Stimulated activated CD8-positive, alpha-beta memory T cell treated with anti-CD3 and anti-CD28 coated beads, Interleukin-15, amount 100 ng/mL, for 24 hours (primary cell): ENCODE measurements at places on chromosomes 4 and X.

DNA sequence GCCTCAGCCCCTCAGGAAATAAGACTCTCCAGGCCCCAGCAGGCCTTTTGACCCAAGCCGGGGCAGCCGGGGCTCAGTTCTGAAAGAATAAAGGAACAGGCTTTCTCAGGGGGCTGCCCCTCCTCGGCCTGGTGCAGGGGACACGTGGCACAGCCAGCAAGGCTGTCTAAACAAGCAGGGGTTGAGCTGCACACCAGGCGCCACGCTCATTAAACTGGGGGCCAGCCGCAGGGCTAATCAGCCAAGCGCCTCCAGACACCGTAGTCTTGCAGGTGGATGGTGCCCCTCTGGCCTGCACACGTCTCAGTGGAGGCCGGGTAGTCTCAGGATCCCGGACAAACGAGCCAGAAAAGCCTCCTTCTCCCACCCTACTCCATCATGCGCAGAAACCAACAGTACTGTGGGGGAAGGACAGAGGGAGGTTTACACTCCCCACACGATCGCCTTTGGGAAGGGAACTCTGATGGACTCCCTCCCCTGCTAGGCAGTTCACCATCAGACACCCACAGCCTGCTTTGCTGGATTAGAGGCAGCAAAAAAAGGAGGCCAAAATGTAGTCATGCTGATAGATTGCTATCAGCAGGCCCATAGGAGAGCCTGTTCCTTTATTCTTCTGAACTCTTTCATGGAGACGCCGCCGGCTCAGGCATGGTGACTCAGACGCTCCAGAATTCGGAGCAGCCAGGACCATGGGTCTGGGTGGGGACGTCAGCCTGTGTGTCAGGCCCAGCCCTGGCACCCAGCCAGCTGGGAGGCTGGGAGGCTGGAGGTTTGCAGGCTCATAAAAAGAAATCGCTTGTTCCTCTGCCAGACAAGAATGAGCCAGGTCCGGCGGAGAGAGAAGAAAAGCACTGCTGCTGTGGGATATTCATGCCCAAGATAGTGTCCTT is 342.4 kb downstream of the BCOR start:
- no peak for DNase-seq

- DNase-seq = no peak
These were observed 76.4 kb upstream of the PGRMC2 start for GRCh38 chr4:128363966-128364365.

DNA sequence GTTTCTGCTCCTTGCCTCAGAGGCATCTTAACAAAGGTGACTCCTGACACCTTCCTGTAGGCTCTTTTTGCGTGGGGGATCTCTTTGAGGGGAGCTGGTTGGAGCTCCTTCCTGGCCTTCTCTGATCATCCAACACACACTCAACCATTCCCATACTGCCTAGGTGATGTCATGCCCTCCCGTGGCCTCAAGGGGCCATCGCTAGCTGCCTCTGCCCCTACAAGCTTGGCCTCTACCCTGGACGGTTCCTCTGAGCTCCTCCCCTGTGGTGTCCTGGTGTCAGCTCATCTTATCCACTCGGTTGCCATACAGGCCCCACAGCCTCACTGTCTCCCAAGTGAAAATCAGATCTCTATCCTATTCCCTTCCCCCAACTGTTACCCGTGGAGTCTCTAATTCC is 13.7 kb upstream of the ZNF185 start:
- DNase-seq = no peak

DNA sequence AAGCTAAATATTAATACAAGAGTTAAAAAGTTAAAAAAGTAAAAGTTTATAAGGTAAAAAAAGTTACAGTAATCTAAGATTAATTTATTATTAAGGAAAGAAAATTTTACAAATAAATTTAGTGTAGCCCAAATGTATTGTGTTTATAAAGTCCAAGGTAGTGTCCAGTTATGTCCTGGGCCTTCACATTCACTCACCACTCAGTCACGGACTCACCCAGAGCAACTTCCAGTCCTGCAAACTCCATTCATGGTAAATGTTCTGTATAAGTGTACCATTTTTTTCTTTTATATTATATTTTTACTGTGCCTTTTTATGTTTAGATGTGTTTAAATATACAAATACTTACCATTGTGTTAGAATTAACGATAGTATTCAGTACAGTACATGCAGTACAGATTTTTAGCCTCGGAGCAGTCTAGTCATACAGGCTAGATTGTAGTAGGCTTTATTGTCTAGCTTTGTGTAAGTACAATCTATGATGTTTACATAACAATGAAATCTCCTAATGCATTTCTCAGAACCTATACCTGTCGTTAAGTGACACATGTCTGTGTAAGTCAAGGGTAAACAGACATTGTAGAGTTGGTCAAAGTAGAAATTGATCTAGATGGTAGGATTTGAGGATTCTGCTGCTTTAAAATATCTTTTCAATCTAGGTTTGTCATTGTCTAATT is 197.7 kb downstream of the GC start:
- DNase-seq = no peak

DNA sequence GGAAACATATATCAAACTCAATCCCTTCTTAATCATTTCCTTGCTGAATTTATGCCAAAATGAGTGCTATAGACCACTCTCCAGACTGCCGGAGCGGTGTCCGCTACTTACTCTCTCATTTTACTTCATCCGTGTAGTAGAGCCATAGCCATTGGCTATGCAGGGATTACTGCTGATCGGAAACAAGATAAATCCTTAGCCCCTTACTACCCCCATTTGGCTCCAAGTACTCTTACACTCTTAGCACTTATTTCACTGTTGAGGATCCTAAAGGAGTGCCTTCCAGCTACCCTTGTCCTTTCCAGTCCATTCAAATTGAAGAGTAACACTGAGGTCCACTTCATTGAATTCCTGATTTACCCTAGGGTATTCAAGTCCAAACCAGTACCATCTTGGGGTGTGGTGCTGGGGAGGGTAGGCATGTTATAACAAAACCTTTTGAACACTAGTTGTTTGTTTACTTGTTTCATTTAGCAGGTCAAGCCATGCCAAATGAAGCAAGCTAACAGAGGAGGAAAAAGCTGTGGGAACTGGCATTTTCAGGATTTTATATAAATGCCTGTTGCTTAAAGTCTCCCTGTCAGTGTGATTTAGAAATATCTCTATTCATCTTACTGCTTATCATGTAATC is 715.1 kb downstream of the FSTL5 start:
- no peak for DNase-seq

DNA sequence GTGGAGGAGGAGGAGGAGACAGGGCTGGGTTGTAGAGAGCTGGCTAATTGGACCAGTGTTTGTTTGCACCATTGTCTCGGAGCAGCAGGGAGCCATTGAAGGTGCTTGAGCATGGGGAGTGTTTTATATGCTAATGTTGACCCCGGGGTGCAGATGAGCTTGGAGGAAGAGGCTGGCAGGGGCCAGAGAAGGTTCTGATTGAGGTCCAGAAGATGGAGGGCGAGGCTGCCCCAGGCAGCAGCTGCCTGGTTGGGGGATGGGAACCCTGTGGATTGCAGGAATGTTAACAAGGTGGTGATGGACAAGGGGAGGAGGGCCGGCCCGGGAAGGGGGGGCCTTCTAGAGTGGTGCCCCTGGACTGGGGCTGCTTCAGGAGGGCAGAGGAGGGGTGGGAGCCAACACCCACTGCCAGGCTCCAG is 18.0 kb downstream of the DOK7 start:
- DNase-seq = no peak

DNA sequence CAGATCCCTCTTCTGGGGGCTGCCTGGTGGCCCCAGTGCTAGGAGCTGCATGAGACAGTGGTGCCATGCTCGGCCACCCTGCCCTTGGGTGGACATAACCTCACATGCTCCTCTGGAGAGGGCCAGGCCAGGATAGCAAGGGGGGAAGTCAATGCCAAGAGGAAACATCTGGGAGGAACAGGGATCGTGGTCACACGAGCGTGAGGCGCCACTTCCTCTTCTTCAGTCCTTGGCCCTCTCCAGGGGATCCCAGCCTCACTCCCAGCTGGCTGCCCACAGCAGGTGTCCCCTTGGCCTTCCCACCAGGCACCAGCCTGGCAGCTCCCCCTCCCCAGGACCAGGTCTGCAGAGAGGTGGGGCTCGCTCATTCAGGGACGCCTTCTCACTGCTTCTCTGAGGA is 28.6 kb downstream of the TBC1D14 start:
- no peak for DNase-seq

DNA sequence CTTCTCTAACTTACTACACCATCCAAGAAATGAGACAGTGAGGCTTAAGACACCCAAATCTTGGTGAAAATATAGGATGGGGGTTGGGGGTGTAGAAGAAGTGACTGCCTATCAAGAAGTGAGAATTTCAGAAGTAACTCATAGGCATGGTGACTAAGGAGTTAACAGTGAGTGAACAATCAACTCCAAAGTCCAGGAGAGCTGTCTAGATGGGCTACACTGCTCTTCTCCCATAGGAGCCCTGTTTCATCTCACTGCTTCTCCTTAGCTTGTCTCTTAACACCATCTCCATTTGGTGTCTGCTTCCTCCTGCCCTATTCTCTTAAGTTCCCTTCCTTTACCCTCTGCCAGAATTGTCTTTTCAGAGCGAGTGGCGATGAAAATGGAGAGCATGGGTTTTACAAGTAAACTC is 22.7 kb downstream of the FABP2 start:
- no peak for DNase-seq

- no peak for DNase-seq
These were observed 72.7 kb downstream of the AFF2 start for GRCh38 chrX:148573119-148573518.

- no peak for DNase-seq
These were observed 103.5 kb downstream of the SYNPO2 start for GRCh38 chr4:118992149-118992548.

- no peak for DNase-seq
These were observed 242.9 kb downstream of the ARHGAP24 start for GRCh38 chr4:85717847-85718246.

DNA sequence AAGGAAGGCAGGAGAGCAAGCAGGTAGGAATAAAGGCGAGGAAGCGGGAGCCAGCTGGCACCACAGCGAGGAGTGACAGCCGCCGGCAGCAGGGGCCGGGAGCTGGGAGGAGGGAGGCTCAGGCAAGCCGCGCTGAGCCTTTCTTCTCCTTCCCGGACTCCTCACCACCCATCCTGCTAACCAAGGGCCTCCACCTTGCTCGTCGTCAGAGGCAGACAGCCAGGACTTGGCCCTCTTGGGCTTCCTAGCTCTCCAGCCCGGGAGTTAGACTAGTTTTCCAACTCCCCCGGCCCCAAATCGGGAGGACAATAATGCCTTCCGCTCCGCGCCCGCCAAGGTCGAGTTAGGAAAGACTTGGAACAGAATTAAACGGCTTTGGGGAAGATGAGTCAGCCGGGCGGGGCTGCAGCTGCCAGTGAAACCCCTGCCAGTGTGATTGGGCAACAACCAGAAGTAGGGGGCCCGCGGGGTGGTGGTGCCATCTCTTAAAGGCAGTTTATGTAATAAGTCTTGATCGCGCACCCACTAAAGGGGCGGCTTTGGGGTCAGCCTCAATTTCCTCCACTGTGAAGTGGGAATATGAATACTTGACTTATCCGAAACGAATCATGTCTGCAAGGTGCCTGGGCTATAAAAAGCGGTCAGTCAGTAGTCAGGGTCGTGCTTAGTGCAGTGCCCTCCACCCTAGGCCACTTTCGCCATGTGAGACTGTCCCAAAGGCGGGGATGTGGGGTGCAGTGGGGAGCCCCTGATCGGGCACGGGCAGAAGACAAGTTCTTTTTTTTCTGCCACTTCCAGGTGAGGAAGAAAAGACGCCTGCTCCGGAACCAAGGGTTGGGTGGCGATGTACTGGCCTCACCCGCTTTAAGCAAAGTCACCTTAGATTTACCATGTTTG is 6.7 kb upstream of the HSD17B10 start:
- no peak for DNase-seq

GRCh38 chr4:152850377-152850776 is 70.6 kb downstream of the ARFIP1 start:
- no peak for DNase-seq

DNA sequence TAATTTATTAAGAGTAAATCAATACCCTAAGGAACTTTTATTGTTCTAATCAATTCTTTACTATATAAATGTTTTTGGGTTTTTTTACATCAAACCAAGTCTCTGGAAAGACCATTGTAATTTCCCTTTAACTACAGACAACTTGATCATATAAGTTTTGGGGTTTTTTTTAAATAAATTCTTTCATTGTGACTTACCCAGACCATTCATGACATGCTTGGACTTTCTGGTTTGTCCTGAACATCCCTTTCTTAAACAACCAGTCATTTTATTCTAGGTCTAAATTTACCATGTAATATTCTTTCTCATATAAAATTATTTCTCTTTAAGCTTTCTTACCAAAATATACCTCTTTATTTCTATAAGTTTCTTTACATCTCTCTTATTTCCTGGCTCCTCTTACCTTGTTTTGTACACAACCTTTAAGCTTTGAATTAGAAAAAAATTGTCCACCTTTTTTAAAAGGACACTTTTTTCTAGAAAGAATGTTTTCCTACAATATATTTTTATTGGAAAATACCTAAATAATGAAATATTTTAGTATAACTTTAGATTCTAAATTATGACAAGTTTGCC is 8.4 kb downstream of the CNGA1 start:
- DNase-seq = no peak

DNA sequence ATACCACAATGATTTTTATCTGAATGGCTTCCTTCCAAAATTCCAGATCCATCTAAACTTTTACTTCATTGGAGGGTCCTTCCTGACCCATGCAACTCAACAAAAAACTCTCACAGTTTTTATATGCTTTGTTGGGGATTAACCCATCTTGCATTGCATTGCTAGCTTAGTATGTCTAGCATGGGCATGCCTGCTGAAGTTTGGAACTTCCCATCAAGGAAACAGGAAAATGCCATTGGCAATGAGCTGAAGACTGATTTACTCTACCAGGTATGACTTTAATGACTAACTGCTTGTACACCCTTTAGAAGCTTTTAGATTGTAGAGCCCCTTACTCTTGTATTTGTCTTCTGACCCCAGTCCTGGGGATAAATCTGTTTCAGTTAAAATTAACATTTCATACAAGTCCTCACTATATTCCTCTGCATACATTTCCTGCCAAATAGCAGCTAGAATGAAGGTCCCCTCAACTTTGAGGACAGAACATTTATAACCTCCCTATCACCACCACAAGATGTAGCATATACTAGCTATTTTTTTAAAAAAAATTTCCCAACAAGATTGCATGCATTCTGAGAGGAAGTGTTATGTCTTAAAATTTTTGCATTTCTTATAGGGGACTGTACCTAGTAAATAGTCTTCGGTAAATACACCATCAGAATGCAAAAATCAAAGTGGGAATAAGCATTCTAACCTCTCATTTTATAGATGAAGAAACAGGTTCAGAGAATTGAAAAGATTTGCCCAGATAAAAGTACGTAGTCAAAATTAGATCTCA is 52.5 kb upstream of the ATXN3L start:
- no peak for DNase-seq

- DNase-seq = no peak
These were observed 665 bp downstream of the RBM41 start for GRCh38 chrX:107117993-107118321.

GRCh38 chr4:20418861-20419451 is 167.3 kb downstream of the SLIT2 start:
- no peak for DNase-seq

DNA sequence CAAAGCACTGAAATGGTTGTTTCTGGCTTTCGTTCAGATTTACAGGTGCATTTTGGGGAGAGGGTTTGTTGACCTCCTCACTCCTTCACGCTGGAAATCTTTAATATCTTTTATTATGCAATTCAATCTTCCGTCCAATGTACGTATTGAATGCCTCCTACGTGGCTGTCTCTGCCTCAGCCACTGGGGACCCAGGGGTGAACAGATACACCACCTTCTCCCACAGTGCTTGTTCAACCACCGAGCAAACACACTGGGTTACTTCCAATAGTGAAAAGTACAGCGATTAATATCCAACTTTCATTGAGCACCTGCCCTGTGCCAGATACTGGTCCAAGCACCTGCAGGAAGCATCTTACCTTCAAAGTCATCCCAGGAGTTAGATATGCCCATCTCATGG is 52.1 kb downstream of the NYX start:
- no peak for DNase-seq
